ENCODE measurements at places on chromosomes 11 and 22.
A peak's percentile ranks its signal among the peaks of the same experiment; 100 is the strongest.

GRCh38 chr11:75583718-75584658 is 21.9 kb downstream of the SERPINH1 start:
- no peak for DNase-seq

GRCh38 chr11:67504950-67505581 is at the start of gene PITPNM1:
Gene PITPNM1 (minus strand): TSS chr11:67505363. CDS start chr11:67504180, 1,183 bp downstream.
- no peak for DNase-seq

DNA sequence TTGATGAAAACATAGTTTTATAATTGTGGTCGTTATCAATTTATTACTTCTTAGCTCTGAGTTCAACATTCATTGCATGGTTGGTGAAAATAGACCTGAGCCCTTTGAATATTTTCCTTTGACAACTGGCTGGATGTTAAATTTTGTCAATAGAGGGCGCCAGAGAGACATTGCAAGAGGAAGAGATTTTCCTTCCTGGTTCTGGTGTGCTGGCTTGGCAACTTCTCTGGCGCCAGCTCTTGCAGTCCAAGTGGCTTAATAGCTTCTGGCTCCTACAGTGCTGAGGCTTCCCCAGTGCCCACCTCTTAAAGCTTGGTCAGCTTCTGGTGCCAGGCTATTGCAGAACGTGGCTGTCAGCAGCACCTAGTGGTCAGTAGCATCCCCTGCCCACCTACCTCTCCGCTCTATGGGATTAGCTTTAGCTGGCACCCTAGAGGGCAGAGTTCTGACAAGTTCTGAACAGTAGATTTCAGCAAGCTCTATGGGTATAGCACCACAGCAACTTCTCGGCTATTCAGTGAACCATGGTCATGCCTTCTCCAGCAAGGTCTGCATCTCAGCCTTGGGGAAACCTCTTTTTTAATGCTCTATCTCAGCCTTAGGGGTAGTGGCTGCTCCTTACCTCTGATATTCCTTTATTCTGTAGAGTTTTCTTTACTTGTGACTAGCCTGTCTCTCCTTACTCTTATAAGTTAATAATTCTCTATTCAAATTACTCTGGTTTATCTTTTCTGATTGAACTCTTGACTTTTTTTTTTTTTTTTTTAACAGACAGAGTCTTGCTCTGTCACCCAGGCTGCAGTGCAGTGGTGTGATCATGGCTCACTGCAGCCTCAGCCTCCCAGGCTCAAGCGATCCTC is 59.4 kb downstream of the ACER3 start:
- peak; percentile 22 for DNase-seq

DNA sequence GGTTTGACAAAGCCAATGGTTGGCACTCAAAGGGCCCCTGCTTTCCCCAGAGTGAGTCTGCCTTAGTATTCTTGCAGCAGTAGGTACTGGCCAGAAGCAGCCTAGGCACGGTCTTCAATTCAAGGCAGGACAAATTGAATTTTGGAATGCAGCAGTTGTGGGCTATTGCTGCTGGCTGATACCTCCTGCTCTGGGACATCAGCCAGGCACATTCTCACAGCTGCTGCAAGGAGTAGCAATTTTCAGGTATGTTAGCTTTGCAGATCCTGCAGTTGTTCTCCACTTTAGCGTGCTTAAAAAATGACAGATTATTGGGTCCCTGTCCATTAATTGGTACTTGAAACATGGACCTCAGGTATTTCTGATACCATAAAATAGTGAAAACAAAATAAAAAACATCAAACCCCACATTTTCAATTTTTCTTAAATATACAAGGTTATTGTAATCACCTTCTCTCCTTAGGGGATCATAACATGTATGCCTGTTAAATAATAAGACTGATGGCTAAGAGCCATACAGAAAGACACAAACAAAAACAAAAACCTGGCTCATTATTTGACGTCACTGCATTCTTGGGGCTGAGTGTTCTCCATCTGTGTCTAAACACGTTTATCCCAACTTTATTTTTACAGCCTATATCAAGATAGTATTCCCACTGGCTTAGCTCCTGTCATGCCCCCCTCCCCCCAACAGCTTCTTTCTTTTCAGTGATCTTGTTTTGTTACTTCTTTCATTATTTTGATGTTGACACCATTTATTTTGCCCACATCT is 85.1 kb upstream of the CARD18 start:
- no peak for DNase-seq

DNA sequence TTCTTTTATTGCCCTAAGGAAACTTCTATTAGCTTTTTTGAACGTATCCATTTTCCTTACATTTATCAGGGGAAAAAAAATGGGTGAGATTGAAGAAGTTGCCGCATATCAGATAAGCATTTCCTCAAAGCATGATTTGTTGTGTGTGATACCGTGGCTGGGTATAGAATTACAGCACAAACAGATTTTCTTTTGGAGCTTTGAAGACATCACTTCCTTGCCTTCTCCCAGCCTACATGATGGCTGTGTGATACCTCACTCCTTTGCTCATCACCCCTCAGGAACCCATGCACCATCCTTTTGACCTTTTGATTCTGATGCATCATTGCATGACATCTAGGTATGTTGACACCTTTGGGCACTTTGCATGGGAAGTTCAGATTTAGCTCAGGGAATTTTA is 1155.3 kb downstream of the BRD1 start:
- DNase-seq, result no peak

GRCh38 chr11:127098684-127099083 is 98.1 kb upstream of the KIRREL3 start:
- DNase-seq, result no peak

GRCh38 chr11:33086017-33086416 is 46.6 kb downstream of the TCP11L1 start:
- DNase-seq, result no peak
